M059J (cell line): ENCODE measurements at places on chromosomes 16 and 17.

GRCh38 chr17:77311371-77311981 is 170.7 kb downstream of the SEC14L1 start:
- no peak for DNase-seq

GRCh38 chr17:35082073-35082657 is 18.7 kb upstream of the RFFL start:
- peak; percentile 97 for DNase-seq

- DNase-seq, result peak; percentile 24
Measured at GRCh38 chr16:88634994-88635670, 3.2 kb upstream of the IL17C start.

- DNase-seq, result peak; percentile 91
Measured at GRCh38 chr17:8922451-8922850, 43.1 kb downstream of the PIK3R5 start.
